Stimulated activated CD4-positive, alpha-beta T cell treated with anti-CD3 and anti-CD28 coated beads, Interleukin-15, amount 100 ng/mL, for 48 hours (primary cell): ENCODE measurements at places on chromosomes 5 and 9.

GRCh38 chr5:131706281-131706680, 71.3 kb upstream of the RAPGEF6 start:
- DNase-seq: no peak

DNA sequence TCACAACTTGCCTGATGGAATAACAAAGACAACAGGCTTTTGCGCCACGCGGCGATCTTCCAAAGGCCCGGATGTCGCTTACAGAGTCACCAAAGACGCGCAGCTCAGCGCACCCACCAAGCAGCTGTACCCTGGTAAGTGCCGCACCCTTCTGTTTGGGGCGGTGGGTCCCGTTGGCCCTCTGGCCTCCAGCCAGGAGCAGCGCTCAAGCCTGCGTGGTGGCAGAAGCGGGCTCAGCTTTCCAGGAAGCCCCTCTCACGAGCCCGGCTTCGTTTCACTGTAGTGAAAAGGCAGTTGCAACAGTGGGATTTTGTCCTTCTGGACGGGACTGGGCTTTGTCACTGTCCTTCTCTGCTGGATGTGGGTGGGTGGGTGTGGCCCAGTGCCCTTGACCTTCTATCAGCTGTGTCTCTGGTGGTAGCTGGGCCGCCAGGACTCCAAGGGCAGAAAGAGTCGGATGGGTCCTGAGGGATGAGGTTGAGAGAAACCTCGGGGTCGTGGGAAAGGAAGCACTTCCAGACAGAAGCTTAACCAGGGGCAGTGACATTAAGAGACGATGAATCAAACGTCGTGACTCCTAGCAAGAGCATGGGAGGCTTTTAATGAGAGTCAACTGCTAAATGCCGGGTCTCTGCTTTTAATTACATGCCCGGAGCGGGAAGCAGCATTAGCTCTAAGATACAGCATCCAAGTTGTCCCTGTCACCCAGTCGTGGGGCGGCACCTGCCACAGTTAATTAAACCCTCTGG, 49.5 kb downstream of the COL5A1 start:
- DNase-seq: no peak

DNA sequence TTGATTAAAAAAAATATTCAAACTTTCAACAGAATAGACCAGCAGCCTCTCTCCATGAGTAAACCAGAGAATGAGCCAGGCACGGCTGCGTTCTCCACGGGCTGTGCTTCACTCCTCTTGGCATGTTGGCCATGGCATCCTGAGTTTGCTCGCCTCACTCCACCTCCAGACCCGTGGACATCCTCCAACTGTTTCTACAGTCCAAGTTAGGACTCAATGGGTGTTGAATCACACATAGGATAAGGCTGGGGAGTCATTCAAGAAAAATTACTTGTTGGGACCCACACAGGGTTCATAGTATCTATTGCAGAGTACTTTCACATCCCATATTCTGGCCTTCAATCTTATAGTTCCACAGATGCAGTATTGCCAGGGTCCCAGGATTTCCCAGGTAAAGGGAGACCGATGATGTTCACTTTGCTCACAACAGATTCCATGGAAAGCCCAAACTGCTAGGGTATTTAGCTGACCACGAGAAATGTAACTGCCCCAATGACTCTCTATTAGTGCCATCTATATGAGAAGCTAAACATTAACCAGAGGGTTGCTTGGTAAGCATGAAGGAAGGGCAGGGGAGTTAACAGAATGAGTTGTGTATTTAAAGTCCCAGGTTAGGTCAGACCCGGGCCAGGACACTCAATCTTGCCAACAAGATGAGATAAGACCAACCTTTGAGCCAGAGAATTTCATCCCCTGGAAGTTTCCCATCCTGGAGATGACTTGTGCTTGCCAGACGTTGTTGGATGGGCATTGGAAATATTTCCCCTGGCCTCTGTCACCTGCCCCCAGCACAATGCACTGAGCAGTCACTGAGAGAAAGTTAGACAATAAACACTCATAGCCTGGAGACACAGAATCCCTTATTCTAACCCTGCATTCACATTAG, 19.7 kb upstream of the GDA start:
- DNase-seq: no peak

DNA sequence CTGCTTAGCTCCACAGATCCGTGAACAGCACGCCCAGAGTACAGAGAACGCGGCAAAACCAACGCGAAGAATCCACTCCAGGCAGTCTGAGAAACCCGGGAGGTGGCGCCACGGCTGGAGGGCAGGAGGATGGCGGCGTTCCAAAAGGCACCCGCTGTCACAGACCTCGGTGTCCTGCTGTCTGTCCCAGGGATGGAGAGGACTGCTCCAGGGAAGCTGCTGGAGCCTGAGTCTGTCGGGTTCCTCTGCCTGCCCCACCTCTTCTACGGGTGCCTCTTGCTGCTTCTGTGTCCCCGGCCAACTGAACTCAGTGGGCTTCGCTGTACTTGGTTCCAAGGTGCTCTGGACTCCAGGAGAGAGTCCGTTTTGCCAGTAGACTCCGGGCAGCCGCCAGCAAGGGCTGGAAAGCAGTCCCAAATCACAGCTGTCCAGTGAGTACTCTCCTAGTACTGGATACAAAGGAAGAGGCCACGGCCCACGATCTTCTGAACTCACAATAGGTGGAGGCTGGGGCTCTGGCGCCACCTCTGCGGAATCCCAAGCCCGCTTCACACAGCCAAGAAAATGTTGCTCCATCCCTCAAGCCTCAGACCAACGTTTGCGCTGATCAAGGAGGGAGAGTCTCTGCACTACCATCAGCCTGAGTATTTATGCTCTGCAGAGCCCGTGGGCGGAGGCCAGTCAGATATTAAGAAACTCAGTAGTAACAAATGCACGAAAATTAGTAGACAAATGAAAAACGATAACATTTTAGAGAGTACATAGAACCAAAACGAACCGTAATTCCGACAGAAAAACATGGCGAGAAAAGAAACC, 440 bp downstream of the ANXA2R start:
- DNase-seq: no peak

DNA sequence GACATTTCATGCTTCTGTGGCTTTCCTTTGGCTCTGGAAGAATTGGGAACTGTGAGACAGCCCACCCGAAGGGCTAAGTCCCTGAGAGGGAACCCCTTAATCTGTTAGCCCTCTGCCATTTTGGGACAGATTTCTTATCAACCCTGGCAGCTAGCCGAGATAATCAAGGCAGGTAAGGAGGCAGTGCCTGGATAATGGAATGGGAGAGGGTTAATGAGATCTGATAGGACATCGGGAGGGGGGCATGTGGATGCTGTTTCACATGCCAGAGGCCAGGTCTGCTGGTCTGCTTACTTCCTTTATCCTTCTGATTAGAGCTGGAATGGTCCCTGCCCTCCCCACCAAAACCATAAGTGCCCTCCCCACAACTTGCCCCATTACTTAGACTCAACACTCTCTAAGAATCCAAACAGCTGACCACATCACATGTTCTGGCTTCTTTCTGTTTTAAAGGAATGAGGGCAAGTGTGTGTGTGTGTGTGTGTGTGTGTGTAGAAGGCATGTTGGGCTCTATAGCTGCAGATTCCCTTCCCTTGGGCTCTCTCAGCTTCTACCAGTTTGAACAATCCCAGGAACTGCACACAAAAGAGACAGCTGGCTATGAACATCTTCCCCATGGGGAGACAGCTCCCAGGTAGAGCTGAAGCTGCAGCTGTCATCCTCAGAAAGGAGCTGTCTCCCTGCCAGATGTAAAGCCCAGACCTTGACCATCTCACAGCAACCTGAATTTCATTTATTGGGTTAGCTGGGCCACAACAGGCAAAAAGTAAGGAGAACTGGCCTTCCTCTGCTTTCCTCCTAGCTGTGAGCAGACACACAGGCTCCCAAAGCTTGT, 221.3 kb downstream of the PIK3R1 start:
- no peak for DNase-seq

DNA sequence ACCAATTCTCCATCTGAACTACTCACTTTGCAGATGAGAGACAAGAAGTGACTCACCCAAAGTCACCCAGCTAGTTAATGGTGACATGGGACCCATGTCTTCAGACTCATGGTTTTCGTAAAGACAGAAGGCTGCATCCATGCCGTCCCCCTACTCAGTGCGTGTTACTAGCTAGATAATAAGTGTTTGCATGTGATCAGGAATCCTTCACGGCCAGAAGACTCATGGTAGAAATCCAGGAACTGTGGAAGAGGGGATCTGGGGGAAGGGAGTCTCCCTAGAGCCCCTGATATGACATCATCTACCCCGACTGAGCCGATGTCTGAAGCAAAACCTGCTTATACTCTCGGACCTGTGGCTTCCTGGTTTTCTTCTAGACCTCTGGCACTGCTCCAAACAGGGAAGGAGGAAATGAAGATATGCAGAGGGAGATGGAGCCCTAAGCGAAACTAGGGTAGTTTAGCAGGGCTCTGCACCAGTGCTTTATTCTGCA, 3.3 kb downstream of the RNF183 start:
- DNase-seq: no peak

DNA sequence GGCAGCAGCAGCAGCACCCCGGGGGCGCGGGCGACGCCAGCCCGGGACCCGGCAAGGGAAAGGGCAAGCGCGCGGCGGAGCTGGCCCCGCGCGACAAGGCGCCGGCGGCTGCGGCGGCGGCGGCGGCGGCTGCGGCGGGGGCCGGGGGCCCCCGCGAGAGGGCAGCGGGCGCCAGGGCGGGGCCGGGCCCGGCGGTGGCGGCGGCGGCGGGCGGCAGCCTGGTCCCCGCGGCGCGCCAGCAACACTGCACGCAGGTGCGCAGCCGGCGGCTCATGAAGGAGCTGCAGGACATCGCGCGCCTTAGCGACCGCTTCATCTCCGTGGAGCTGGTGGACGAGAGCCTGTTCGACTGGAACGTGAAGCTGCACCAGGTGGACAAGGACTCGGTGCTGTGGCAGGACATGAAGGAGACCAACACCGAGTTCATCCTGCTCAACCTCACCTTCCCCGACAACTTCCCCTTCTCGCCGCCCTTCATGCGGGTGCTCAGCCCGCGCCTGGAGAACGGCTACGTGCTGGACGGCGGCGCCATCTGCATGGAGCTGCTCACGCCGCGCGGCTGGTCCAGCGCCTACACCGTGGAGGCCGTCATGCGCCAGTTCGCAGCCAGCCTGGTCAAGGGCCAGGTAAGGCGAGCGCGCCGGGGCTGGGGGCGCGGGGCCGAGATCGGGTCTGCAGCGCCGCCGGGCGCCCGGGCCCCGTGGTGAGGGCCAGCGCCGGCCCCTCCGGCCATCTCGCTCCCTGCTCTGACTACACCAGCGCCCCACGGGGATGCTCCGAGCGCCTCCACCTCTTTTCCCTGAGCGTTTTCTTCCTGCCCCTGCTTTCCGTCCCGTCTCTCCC, at the start of gene UBE2QL1:
TSS of gene UBE2QL1 (plus strand) at position 238 of the 843 bp plus-strand sequence. CDS start at position 273, 35 bp downstream.
- DNase-seq: no peak

DNA sequence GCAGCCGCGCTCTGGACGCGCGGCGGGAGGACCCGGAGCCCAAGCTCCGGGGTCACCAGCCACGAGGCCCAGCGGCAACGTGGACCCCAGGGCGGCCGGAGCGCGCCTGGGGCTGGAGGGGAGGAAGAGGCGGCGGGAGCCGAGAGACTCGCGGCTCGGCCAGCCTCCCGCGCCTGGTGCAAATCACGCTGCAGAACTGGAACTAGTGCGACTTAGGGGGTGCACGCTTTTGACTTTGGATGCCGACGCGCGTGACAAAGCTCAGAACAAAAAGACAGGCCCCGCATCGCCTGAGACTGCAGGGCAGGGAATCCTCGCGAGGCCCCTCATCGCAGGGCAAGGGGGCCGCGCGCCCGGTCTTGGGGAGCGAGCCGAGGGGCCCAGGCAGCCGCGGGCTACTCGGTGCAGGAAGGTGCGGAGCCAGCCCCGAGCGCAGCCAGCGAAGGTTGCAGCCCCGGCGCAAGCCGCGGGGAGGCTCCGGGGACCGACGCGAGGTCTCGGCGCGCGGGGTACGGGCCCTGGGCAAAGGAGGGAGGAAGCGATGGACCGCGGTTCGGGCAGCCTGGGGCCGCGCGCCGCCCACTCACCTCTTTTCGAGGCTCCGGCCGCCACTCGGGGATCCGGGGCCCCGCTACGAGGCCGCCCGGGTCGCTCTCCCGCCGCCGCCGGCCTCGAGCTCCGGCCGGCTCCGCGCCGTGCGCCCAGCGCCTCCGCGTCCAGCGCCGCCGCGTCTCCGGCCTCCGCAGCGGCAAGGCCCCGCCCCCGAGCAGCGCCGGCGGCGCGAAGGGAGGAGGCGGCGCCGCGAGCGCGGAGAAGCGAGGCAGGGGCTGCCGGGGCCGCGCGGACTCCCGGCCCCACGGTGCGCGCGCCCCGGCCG, at the start of gene GOLM1:
TSS of gene GOLM1 (minus strand) at position 735 of the 877 bp plus-strand sequence. CDS start 20,238 bp downstream, outside the sequence.
- DNase-seq: peak; percentile 25

- no peak for DNase-seq
Measured at GRCh38 chr9:99375481-99375880, 153.4 kb downstream of the SEC61B start.

GRCh38 chr5:179488491-179488890, 61.9 kb upstream of the RUFY1 start:
- DNase-seq: no peak

- no peak for DNase-seq
Measured at GRCh38 chr9:128276574-128277270, 646 bp downstream of the SWI5 start.

DNA sequence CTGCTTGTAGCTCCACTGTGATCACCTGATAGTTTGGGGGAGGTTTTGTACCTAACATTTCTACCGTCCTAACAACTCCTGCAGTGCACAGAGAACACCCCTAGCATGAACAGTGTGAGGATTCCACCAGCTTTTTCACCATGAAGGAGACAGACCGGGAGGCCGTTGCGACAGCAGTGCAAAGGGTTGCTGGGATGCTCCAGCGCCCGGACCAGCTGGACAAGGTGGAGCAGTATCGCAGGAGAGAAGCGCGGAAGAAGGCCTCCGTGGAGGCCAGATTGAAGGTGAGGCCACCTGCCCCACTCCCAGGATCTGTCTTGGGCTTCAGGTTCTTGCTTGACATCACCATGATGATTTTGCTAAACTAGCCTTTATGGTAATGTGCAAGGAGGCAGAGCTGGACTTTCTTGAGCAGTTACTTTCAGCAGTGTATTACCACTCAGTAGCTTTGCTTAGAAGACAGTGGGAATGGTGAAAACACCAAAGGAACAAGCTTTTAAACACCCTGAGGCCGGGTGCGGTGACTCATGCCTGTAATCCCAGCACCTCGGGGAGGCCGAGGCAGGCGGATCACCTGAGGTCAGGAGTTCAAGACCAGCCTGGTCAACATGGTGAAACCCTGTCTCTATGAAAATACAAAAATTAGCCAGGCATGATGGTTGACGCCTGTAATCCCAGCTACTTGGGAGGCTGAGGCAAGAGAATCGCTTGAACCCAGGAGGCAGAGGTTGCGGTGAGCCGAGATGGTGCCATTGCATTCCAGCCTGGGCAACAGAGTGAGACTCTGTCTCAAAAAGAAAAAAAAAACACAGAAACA, 3.3 kb downstream of the EXOC3 start:
- DNase-seq: no peak

DNA sequence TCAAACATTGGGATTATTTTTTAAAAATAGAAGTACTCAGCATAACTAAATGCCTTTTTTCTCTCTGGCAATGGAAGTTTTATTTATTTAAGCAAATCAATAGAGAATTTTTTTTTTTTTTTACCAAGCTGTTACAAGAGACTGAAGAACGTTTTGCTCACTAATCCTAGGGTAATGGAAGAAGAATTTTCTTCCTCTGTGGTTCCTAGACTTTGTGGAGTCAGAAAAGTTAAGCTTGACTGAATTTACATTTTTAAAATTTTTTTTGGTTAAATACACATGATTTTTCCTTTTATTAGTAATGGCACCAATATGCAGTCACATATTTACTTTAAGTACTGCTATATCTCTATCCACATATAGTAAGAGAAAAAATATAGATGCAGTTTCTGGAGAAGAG, 189.8 kb downstream of the PCSK1 start:
- no peak for DNase-seq
